ENCODE measurements at places on chromosomes 7 and 10.

DNA sequence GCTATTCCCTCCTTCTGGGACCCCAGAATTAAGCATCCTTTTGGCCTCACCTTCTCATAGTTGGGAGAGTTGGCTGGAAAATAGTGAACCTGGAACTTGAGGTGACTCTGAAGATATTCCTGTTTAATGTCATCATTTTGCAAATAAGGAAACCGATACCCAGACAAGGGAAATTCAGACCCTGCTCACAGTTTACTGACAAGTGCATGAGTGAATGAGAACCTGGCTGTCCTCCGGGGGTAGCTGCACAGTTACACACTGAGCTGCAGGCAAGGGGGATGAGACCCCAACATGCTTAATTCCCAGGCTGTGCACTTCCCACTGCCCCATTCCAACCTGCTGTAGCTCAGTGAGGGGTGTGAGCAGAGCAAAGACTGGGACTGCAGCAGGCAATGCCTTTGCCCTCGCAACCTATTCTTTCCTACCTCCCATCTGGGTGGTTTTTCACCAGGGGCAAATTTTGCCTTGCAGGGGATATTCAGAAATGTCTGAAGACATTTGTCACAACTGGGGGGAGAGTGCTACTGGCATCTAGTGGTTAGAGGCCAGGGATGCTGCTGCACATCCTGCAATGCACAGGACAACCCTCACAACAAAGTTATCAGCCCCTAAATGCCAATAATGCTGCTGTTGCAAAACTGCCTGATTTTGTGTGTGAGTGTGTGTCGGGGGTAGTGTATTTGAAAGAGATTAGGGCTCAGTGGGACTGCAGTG, 136.2 kb downstream of the SORCS3 start:
- no peak for DNase-seq

DNA sequence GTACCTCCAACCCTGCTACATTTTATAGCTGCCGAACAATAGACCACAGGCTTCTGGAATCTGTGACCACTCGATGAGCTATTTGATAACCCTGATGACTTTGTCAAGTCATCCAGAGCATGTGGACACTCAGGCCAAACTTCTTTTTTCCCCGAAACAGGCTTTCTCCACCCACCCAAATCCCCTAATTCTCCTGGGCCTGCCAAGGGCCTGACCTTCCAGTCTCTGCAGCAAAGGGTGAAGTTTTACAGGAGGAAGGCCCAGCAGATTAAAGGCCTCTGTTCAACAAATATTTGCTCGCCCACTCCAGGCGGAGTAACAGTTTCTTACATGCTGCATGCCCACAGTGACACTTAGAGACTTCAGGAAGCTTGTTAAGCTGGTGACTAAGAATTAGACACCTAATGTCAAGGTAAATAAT, 2.0 kb downstream of the JCAD start:
- DNase-seq = no peak

- no peak for DNase-seq
These were observed 6.3 kb downstream of the SLC39A12 start for GRCh38 chr10:17958049-17958448.

- DNase-seq = no peak
These were observed 208.3 kb downstream of the USP6NL start for GRCh38 chr10:11403116-11403515.

- no peak for DNase-seq
These were observed 10.3 kb upstream of the PPP2R2D start for GRCh38 chr10:131890276-131891195.

DNA sequence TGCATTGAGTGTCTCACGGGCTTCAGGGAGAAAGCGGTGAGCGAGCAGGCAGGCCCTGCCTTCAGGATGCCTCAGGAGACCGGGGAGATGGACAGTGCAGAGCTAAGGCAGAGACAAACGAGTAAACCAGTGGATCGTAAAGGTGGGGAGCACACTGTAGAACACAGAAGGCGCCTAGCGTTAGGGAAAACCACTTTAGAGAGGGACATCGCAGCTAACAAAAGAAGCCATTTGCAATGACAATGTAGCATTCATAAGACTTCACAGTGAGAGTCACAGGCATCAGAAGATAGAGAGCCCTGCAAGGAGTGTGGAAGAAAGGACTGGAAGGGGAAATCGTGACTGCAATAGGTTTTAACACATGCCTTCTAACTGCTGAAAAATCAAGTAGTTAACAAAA, 54.9 kb upstream of the TMEM273 start:
- no peak for DNase-seq

- DNase-seq = no peak
These were observed 93.6 kb downstream of the MAGI2 start for GRCh38 chr7:79359827-79360226.

GRCh38 chr10:2137549-2138174, 400.3 kb upstream of the ADARB2 start:
- no peak for DNase-seq

- DNase-seq = no peak
These were observed 25.2 kb upstream of the POT1 start for GRCh38 chr7:124954790-124955189.

DNA sequence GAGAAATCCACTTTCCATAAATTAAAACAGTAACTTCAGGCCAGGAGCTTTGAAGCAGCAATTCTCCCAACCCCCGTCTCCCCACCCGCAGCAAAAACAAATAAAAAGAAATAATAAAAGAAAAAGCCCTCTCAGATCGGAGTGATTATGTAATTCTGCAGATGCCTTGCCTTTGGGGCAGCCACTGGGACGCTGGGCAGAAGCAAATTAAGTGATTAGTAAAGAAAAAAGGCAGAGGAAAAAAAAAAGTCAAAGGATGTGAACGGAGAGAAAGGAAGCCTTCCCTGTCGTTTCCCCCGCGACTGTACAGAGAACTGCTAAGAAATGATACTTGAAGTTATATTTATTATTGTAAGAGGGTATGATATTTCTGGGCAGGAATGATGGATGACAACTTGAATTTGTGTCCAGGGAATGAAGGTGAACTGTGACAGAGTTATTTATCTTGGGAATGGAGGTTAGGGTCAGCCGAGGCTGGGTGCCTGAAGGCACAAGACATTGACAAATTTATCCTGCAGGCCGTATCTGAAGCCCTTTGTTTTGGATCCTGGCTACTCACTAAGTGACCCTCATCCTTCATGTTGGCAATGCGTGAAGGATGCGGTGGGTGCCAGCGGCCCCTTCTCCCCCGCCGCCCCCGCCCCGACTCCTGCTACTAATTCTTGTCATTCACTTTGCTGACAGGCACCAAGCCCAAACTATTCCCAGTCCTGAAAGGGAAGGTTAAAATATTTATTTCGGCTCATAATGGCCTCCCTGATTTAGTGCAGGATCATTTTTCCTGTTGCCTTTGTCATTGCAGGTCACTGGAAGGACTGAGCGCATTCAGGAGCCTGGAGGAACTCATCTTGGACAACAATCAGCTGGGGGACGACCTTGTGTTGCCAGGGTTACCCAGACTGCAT, 604.0 kb downstream of the LRMDA start:
- no peak for DNase-seq

DNA sequence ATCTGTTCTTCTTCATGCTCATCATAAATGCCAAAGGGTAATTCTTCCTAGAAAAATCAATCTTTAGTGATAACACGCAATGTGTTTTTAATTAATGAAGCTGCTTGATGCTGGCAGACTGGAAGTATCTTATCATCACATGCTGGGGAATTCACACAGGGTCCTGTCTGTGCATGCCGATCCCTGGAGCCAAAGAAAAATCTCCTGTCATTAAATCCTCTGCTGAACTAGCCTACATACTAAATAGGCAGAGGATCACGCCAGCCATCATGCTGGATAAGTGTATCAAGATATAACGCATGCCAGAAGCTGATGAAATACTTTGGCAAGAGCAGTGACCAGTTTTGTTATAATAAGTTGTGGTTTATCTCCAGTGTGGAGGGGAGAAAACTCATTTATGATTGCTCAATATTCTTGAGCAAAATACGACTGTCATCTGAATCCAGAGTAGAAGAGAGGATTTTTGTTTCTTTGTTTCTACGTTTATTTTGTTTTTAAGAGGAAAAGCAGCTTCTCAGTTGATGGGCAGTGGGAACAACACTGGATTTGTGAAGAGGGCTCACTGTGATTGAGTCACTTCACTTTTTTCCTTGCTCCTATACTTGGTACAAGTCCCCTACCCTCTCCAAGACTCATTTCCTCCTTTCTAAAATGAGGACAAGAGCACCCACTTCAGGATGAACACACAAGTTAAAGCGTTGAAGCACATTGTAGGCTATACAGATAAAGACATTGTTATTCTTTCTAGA, 649.1 kb downstream of the TNS3 start:
- peak; percentile 35 for DNase-seq

DNA sequence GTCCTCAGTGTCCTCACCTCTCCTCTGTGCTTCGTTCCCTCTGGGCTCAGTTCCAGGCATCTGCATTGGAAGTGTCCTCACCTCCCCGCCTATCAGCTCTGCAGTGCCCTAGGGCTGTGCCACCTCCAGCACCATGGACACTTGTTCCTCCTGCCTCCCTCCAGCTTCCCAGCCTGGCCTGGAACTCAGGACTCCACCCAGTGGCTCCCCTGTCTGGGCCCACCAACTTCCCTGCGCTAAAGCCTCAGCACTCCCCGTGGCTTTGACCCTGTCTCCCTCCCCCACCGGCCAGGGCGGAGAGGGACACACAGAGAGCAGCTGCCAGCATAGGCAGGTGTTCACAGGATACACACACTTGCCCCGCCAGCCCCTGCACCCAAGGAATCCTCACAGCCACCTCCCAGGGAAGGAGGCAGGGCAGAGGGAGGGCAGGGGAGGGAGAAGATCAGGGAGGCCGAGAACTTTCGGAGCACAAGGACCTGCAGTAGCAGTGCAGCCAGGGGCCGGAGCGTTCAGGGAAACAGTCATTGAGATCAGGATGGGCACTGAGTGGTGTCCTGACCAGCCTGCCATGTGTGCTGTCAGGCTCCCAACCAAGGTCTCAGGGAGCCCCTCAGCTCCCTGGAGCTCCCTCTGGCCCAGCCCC, 31.3 kb downstream of the ANXA8 start:
- DNase-seq = no peak

DNA sequence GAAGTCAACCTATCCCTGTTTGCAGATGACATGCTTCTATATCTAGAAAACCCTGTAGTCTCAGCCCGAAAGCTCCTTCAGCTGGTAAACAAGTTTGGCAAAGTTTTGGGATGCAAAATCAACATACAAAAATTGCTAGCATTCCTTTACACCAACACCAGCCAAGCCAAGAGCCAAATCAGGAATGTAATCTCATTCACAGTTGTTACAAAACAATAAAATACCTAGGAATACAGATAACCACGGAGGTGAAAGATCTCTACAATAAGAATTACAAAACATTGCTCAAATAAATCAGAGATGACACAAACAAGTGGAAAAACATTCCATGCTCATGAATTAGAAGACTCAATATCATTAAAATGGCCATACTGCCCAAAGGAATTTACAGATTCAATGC, 50.4 kb upstream of the ZNF365 start:
- DNase-seq = no peak

- DNase-seq = no peak
These were observed 10.9 kb downstream of the NUB1 start for GRCh38 chr7:151352512-151352911.

- DNase-seq = no peak
These were observed 1.3 kb upstream of the CCDC136 start for GRCh38 chr7:128790315-128791041.

- DNase-seq = no peak
These were observed 397.1 kb upstream of the POT1 start for GRCh38 chr7:125326666-125327255.

- no peak for DNase-seq
These were observed 3.1 kb downstream of the GPER1 start for GRCh38 chr7:1090686-1091643.

DNA sequence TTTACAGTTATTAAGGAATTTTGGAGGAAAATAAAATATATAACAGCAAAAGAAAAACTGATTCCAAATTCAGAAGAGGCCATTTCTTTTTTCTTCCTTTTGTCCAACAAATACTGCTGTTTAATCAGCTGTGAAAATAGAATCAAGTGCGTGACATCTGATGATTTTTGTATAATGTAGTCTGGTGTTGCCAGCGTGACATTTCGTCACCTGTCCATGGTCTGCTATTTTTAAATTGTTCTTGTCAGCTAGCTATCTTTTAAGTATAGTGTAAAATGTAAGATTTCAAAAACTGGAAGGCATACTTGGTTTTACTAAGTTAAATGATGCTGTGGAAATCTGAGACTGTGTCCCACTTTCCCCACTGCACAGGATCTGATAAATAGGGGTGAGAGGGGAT, 105.9 kb downstream of the CPEB3 start:
- no peak for DNase-seq

DNA sequence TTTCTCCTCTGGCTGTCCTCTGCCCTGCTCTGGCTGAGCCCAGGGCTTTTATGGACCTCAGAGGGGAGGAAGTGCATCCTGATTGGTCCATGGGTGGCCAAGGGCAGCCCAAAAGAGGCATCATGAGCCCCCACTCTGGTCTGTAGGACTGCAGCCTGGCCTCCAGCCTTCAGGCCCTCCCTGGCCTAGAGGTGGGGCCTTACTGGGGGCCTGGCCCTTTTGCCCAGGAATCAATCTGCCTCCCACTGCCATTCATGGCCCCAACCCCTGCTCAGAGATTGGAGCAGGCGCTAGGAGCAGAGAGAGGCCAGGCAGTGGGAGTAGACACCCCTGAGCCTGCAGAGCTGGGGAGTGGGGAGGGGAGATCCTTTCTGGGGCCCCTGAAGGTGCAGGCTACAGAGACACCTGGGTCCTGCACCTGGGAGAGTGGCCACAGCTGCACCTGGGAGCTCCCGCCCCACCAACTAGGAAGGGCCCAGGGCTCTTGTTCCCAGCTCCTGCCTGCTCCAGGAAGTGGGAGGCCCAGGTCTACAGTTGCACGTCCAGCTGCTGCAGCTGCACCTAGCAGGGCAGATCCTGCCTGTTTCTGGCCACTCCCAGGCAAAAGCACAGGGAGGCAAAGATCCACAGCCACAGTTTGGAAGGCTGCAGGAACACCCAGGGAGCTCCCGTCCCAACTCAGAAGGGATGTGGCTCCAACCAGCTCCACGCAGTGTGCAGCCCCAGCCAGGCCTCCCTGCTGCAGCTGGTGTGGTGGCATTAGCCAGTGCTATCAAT, 6.4 kb upstream of the DYNC2I1 start:
- peak; percentile 76 for DNase-seq

- no peak for DNase-seq
These were observed 30.8 kb downstream of the PRLHR start for GRCh38 chr10:118564652-118565051.

- DNase-seq = no peak
These were observed 228.7 kb upstream of the CCDC6 start for GRCh38 chr10:60135020-60135419.

GRCh38 chr7:8206956-8207355, 55.0 kb downstream of the ICA1 start:
- DNase-seq = no peak

- no peak for DNase-seq
These were observed 74.2 kb downstream of the SNX10 start for GRCh38 chr7:26365901-26366275.

DNA sequence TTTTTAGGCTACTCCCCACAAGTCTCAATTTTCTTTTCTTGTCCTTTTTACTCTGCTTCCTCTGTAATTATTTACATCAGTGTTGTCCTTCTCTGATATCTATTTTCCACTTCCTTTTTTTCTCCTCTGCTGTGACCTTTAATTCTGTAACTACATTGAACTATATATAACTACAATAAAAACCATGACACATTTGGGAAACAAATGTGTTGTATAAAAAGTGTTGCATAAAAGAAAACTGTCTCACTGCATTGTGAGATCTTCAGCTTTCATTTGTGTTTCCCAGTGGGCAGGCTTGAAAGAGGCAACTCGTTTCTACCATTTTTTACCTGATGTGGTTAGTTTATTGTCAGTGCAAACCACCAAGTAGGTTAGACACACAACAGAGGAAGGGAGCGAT, 483.9 kb upstream of the NRP1 start:
- DNase-seq = no peak

- no peak for DNase-seq
These were observed 27.4 kb downstream of the SCART1 start for GRCh38 chr10:133481086-133481643.

- DNase-seq = no peak
These were observed 184.0 kb downstream of the FANK1 start for GRCh38 chr10:126080291-126080825.

Data from mucosa of descending colon (tissue), 3 donors.